ENCODE measurements at places on chromosomes 2 and 18. TPM values are rescaled to one million over a fixed set of nuclear protein-coding genes. Genes with fewer than 3 reads are reported as not detected.

DNA sequence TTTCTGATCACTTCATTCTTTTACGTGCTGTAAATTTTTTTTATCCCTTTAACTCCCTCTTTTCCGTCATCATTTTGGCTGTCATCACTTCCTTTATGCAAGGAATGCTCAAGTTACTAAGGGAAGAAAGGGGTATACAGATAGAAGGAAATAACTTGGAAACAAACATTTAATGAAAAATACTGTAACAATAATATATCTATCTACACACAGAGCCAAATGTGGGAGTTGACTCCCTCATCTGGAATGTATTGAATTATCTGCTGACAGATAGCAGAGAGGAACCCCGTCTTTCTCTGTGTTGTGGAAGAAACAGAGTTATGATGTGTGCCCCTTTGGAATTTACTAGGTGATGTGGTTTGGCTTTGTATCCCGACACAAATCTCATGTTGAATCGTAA lies 182.5 kb upstream of the NXPH2 start:
- H3K4me1 ChIP-seq: peaks cover 17% of the 10 kb centered on the region
- no peak overlapping the region for H3K27ac ChIP-seq
- H3K27me3 ChIP-seq: no peaks in the 10 kb centered on the region
- H3K4me3 ChIP-seq: no peak overlapping the region

- no peak for DNase-seq
- no peaks in the 10 kb centered on the region for H3K27me3 ChIP-seq
These were observed 51.6 kb downstream of the XRCC5 start for GRCh38 chr2:216160786-216161185.

- DNase-seq: no peak
- no peaks in the 10 kb centered on the region for H3K27me3 ChIP-seq
- no peak overlapping the region for H3K27ac ChIP-seq
- no peak overlapping the region for H3K4me3 ChIP-seq
- H3K36me3 ChIP-seq: no peaks in the 10 kb centered on the region
These were observed 226.9 kb downstream of the MYO3B start for GRCh38 chr2:170404846-170405245.

DNA sequence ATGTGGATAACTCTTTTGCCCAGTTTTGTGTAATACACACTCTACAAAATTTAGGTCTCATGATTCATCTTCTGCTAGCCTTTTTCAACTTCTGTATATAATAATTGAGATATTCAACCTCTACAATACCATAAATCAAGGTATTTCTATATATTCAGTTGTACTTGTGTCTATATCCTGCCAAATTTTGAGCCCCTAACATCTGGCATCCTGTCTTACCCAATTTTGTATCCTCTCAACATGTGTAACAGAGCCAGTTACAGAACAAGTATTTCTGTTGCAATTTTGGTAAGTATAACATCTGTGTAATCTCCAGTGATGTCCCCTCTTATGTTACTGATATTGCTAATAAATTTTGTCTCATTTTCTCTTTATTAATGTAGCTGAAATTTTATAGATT lies 145.8 kb downstream of the TRIB2 start:
- H3K4me3 ChIP-seq: no peak overlapping the region
- H3K4me1 ChIP-seq: peaks cover 21% of the 10 kb centered on the region
- no peak overlapping the region for H3K27ac ChIP-seq
- no peak for DNase-seq

GMCL1 gene
- 12.7 TPM for total RNA-seq

DNA sequence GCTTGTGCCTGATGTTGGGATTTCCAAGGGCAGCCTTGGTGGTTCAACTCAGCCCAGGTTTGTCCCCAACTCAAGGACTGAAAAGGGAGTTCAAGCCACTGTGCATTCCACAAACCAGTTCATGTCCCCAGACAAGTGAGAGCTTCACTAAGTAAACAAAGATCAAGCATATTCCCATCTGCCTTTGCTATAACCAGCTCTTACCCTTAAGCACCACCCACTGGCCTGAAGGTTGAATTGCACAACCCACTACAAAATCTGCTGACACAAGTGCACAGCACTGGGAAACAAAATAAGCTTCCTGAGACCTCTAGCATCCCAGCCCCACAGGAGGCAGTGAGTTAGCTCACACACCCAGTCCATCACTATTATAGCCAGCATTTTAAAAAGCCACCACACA lies 516.7 kb downstream of the NR4A2 start:
- no peaks in the 10 kb centered on the region for H3K4me1 ChIP-seq
- no peaks in the 10 kb centered on the region for H3K27me3 ChIP-seq
- no peaks in the 10 kb centered on the region for H3K36me3 ChIP-seq
- no peak overlapping the region for H3K27ac ChIP-seq
- peak; percentile 63 for DNase-seq

DNA sequence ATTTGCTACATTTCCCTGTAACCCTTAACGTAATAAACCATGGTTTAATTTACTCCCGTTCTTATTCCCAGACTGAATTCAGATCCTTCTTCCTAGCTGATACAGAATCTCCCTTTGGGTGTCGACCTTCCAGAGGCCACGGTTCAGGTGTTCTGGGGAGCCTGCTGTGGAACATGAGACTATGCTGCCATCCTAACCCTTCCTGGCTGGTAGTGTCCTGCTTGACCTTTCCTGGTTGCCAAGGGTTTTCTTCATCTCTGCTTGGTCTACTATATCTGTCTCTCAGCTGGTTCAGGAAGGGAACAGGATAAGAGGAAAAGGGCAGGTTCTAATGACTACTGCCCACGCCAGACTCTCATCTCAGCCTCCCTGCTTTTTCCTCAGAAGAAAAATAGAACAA lies 36.5 kb downstream of the STAT1 start:
- H3K4me1 ChIP-seq: peaks cover 33% of the 10 kb centered on the region
- no peak overlapping the region for H3K27ac ChIP-seq
- no peaks in the 10 kb centered on the region for H3K27me3 ChIP-seq
- peaks cover 83% of the 10 kb centered on the region for H3K36me3 ChIP-seq

DNA sequence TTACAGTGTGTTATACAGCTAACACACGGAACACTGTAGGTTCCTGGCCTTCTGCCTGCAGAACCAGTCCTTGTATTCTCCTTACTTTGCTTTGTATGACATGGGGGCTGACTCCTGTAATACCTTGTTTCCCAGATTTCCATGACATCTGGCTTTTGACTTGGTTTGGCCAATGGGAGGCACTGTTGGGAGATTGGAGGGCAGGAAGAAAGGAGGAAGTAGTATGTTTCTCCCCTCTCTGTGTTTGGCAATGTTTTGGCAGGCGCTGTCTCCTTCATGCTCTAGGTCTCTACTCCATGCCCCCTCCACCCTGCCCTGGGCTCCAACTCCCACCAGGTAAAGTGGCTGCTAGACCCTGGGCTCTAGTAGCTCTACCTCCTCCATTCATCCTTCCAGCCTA lies 331.1 kb upstream of the SLC14A2 start:
- no peaks in the 10 kb centered on the region for H3K27me3 ChIP-seq
- H3K36me3 ChIP-seq: no peaks in the 10 kb centered on the region

DNA sequence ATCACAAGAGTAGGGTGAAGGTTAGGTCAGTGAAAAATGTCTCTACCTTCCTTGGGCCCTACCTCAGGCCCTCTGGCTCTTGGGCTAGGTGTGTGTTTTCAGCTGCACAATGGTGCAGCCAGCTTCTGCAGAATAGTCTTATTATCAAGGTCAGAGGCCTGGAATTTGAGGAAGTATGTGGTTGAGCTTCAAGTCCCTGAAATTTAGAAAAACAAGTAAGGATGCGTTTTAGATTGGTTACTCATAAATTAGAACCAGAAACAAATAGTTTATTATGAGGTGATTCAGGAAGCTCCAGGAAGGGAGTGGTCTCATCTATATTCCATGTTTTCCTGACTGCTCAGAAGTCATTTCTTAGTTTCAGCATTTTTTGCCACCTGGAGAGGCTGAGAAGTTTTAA lies 204.2 kb upstream of the CELF4 start:
- H3K4me1 ChIP-seq: no peaks in the 10 kb centered on the region
- DNase-seq: no peak
- no peaks in the 10 kb centered on the region for H3K36me3 ChIP-seq
- no peak overlapping the region for H3K27ac ChIP-seq
- no peak overlapping the region for H3K4me3 ChIP-seq
- H3K27me3 ChIP-seq: no peaks in the 10 kb centered on the region

DNA sequence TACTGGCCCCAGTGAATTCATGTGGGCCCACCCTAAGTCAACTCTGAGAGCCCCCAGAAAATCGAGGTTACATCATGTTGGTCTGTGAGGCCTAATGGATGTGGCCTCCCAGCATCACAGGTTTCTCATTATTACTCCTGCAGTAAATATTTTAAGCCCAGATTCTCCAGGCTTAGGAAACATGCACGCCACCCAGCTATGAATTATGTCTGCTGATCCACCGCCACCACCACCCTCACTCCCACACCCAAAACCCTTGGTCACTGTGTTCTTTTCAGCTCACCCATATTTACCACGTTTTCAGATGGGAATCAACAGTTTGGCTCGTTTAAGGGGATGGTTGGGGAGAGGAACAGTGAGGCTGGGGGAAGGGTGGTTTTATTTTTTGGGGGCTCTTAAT lies 128.6 kb downstream of the NCK2 start:
- H3K27me3 ChIP-seq: no peaks in the 10 kb centered on the region
- DNase-seq: no peak
- H3K4me1 ChIP-seq: peaks cover 13% of the 10 kb centered on the region

- H3K4me3 ChIP-seq: no peak overlapping the region
- peaks cover 4% of the 10 kb centered on the region for H3K4me1 ChIP-seq
These were observed 7.3 kb upstream of the VAPA start for GRCh38 chr18:9906481-9906880.

DNA sequence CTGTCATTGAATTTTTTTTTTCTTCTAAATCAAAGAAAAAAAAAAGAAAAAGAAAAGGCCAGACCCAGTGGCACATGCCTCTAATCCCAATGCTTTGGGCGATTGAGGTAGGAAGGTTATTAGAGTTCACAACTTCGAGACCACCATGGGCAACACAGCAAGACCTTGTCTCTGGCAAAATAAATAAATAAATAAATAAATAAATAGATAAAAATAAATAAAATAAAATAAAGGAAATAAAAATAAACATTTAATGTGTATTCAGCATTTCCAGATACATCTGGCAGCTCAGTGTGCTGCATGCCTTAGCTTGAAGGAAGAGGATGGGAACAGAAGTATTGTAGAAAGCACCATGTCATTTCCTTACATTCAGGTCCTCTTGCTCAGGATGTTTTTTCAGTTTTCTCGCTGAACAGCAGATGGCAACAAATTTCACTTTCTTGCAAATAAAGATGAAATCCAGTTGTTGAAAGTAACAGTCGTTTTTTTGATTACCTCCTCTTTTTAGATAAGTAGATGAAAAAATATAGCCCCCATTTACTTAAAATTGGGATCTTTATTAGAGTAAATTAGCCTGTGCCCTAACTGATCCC lies 25.7 kb upstream of the FAM178B start:
- H3K4me1 ChIP-seq: peaks cover 4% of the 10 kb centered on the region
- DNase-seq: peak; percentile 72
- peaks cover 51% of the 10 kb centered on the region for H3K27me3 ChIP-seq
- no peak overlapping the region for H3K4me3 ChIP-seq
- H3K27ac ChIP-seq: no peak overlapping the region

DNA sequence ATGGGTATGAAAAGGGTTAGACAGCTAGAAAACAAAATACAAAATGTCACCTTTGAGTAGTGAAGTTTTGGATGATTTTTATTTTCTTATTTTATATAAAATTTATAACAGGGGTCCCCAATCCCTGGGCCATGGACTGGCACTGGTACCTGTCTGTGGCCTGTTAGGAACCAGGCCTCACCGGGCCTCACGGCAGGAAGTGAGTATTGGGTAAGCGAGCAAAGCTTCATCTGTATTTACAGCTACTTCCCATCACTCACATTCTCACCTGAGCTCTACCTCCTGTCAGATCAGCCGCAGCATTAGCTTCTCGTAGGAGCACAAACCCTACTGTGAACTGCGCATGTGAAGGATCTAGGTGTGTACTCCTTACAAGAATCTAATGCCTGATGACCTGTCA lies 202.8 kb upstream of the TWIST2 start:
- no peaks in the 10 kb centered on the region for H3K27me3 ChIP-seq
- peak overlapping the region; percentile 95 for H3K27ac ChIP-seq
- DNase-seq: no peak
- H3K4me1 ChIP-seq: peaks cover 35% of the 10 kb centered on the region
- H3K36me3 ChIP-seq: no peaks in the 10 kb centered on the region

- peaks cover 15% of the 10 kb centered on the region for H3K4me1 ChIP-seq
- peak overlapping the region; percentile 18 for H3K27ac ChIP-seq
- peaks cover 2% of the 10 kb centered on the region for H3K36me3 ChIP-seq
- peak; percentile 83 for DNase-seq
These were observed 46.3 kb upstream of the VIT start for GRCh38 chr2:36650031-36650829.

GRCh38 chr2:21866316-21866715 lies 742.5 kb downstream of the TDRD15 start:
- no peak overlapping the region for H3K27ac ChIP-seq
- no peak overlapping the region for H3K4me3 ChIP-seq
- no peaks in the 10 kb centered on the region for H3K36me3 ChIP-seq
- no peak for DNase-seq
- H3K27me3 ChIP-seq: no peaks in the 10 kb centered on the region

GRCh38 chr2:54271843-54272627 lies 16.0 kb upstream of the TSPYL6 start:
- H3K36me3 ChIP-seq: no peaks in the 10 kb centered on the region
- no peaks in the 10 kb centered on the region for H3K27me3 ChIP-seq
- no peak overlapping the region for H3K4me3 ChIP-seq
- no peak for DNase-seq
- no peak overlapping the region for H3K27ac ChIP-seq
- no peaks in the 10 kb centered on the region for H3K4me1 ChIP-seq

CNTNAP5 gene
- not detected for total RNA-seq

TANK gene
- total RNA-seq: 23.7 TPM

PLA2R1 gene
- 3.4 TPM for total RNA-seq

DNA sequence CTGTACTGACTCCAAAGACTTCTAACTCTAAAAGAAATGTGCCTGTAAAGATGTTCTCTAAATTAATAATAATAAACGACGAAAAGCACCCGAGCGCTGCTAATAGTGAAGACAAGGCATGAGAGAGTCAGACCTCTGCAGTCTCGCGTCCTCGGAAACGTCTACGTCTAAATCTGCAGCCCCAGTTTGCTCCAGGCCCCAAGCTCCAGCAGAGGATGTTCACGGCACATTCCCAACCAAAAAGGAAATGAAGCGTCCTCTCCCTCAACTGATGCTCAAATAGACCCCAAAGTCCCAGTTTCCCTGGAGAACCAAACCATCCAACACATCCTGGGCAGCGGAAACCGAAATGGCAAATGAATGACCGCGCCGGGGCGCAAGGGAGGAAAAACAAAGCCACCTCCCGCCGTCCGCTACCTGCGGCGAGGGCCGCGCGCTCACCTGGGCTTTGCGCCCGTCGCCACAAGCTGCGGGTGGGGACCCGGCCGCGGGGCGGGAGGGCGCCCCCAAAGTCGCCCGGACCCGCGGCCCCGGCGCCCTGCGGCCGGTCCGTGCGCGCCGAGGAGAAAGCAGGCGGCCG lies 47.1 kb upstream of the CCDC150 start:
- no peak overlapping the region for H3K27ac ChIP-seq
- peaks cover 5% of the 10 kb centered on the region for H3K4me1 ChIP-seq
- H3K27me3 ChIP-seq: peaks cover 6% of the 10 kb centered on the region
- peak overlapping the region; percentile 77 for H3K4me3 ChIP-seq
- peak; percentile 38 for DNase-seq

- no peaks in the 10 kb centered on the region for H3K36me3 ChIP-seq
- no peaks in the 10 kb centered on the region for H3K4me1 ChIP-seq
- DNase-seq: no peak
- H3K4me3 ChIP-seq: no peak overlapping the region
- H3K27ac ChIP-seq: no peak overlapping the region
- H3K27me3 ChIP-seq: 0 out of 2 replicates have a peak, but pooled peaks cover 4% of the 10 kb centered on the region
These were observed 123.0 kb downstream of the CYP26B1 start for GRCh38 chr2:72024451-72025175.

GRCh38 chr18:36733150-36733549 lies 95.7 kb downstream of the TPGS2 start:
- no peaks in the 10 kb centered on the region for H3K27me3 ChIP-seq
- no peaks in the 10 kb centered on the region for H3K4me1 ChIP-seq
- no peak overlapping the region for H3K4me3 ChIP-seq
- no peaks in the 10 kb centered on the region for H3K36me3 ChIP-seq
- no peak for DNase-seq
- H3K27ac ChIP-seq: no peak overlapping the region

SPR gene
- 69.4 TPM for total RNA-seq

Data from PC-3 (cell line).